MM.1S (cell line): ENCODE measurements at places on chromosomes 3 and 15.

DNA sequence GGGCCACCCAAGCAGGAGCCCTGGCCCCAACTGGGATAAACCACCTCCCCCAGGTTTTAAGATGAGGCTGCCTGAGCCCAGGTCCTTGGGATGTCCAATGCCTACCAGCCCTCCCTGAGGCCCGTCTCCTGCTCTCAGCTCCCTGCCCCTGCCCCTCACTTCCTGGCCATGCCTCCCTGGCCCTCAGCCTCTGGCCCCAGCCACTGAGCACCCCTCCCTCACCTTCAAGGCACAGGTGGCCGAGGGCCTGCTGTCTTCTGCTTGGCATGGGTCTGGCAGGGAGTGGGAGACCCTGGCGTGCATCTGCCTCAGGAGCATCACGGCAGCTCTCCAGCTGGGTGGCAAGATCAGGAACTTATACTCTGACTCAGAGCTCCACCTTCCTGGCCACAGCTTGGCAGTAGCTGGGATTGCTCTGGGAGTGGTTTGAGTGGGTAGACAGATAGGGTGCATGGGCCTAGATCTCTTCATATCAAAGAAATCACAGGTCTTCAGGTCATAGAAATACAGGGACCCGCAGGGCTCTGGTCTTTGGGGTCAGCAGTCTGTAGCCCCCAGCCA is at the start of gene PLA2G4E:
PLA2G4E (minus strand) TSS at position 330 of the 561 bp plus-strand sequence; CDS start at position 318, 12 bp downstream.
- no peaks in the 10 kb centered on the region for H3K36me3 ChIP-seq
- H3K4me3 ChIP-seq, result no peak within 1 kb of the TSS
- no peaks in the 10 kb centered on the region for H3K4me1 ChIP-seq
- H3K27me3 ChIP-seq, result no peaks in the 10 kb centered on the region
- DNase-seq, result no peak

DNA sequence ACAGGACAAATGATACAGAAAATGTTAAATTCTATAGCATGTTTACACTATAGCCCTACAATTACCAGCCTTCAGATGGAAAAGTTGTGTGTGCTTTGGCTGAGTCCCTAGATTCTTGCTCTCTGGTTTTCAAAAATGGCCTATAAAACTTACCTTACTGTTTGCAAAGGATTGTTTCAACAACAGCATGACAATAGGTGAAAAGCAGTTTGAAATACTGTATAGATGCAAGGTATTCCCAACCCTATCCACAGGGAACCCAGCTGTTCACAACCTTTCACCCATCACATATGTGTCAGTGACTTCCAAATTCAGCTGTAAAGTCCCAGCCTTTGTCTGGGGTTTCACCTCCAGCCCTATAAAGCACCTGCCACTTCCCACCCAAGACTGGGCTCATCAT is 97.3 kb downstream of the NEK10 start:
- no peak overlapping the region for H3K4me3 ChIP-seq
- DNase-seq, result no peak
- no peaks in the 10 kb centered on the region for H3K27me3 ChIP-seq
- no peaks in the 10 kb centered on the region for H3K4me1 ChIP-seq
- no peaks in the 10 kb centered on the region for H3K36me3 ChIP-seq

DNA sequence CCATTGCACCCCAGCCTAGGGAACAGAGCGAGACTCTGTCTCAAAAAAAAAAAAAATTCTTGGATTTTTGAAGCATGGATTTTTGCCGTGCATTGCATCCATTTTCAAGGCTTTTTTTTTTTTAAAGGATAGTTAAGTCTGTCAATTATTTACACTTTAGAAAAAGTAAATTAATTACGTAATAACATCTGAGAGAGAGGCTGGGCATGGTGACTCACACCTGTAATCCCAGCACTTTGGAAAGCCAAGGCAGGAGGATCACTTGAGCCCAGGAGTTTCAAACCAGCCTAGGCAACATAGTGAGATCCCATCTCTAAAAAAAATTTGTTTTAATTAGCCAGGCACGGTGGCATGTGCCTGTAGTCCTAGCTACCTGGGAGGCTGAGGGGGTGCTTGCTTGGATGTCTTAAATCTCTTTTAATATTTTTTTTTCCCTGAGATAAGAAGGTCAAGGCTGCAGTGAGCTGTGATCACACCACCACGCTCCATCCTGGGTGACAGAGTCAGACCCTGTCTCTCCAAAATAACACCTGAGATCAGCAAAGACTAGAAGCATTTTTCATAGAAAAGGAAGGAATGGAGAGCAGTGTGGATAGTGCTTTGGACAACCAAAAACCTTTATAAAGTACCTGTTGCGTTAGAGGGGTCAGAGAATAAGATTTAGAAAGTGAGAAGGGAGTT is 6.8 kb upstream of the SENP7 start:
- no peak overlapping the region for H3K27ac ChIP-seq
- H3K4me3 ChIP-seq, result no peak overlapping the region
- no peaks in the 10 kb centered on the region for H3K36me3 ChIP-seq
- no peak for DNase-seq
- peaks cover 14% of the 10 kb centered on the region for H3K4me1 ChIP-seq

DNA sequence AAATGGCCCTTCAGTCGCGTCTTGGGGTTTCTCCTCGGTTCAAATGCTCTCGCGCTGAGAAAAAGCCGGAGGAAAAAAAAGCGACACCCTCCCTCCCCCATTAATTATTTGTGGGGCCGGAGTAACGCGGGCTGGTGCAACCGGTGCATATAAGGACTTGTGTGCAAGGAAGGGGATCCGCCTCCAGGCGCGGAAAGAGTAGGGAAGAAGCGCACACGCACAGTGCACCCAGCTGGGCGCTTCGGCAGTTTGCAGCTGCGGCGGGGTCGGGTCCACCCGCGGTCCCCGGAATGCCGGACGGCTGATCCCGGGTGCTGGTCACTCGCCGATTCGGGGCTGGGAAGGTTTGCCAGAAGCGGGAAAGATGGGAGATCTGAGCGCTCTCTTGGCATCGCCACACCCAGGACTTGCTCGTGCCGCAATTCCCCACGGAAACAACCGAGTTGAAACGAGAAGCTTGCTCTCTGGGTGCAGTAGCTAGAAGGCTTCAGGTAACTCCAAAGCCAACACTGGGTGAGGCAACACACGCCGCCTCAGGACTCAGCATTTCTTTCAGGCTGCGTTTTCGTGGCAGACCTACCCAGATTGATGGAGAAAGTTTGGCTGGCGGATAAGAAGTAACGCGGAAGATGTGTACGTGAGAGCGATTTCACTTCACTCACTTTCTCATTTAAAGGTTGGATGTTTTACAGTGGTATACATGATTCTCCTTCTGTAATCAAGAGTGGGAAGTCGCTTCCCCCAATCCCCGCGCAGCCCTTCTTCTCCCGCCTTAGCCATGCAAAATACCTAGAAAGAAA is 720 bp upstream of the TNIK start:
- peaks cover 5% of the 10 kb centered on the region for H3K4me1 ChIP-seq
- H3K27ac ChIP-seq, result no peak overlapping the region

DNA sequence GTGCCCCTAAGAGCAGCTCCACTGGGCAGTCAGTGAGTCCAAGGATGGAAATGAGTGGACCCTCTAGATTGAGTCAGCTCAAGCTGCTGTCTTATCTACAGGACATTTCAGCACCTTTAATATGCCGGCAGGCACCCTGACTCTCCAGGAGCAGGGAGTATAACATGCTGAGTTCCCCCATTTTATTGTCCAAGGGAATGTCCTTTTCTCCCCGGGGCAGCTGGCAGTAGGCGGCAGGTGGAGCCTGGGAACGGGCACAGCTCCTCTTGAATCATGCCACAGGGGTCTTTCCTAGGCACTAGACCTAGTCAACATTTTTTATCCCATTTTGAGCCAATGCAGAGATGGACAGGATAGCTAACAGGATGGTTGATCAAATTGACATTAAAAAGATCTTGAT is 14.8 kb downstream of the WNT7A start:
- H3K27ac ChIP-seq, result no peak overlapping the region
- H3K27me3 ChIP-seq, result peaks cover 59% of the 10 kb centered on the region
- H3K36me3 ChIP-seq, result no peaks in the 10 kb centered on the region
- no peak for DNase-seq

- peaks cover 27% of the 10 kb centered on the region for H3K27me3 ChIP-seq
- no peak overlapping the region for H3K27ac ChIP-seq
- no peaks in the 10 kb centered on the region for H3K4me1 ChIP-seq
- H3K36me3 ChIP-seq, result no peaks in the 10 kb centered on the region
- DNase-seq, result no peak
Observed at GRCh38 chr15:73922186-73923151, 3.8 kb upstream of the LOXL1 start.

DNA sequence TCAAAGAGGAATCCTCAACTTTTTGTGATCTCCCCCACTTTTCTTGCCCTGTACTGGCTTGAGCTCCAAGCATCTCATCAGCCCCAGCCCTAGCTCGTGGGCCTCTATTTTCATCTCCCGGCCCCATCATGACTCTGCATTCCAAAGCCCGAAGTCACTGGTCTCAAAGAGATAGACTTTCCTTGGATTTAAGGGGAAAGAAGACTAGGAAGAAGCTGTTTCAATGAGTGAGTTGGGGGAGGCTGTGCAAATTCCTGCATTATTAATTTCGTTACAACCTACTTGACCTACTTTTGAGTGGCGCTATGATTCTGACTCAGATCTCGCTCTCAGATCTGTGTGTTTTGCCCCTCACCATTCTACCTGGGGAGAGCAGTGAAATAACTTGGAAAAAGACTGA is 266.6 kb upstream of the TBL1XR1 start:
- H3K27me3 ChIP-seq, result no peaks in the 10 kb centered on the region
- peaks cover 4% of the 10 kb centered on the region; the same call in 1 of the 2 replicates for H3K4me1 ChIP-seq
- DNase-seq, result no peak
- H3K27ac ChIP-seq, result no peak overlapping the region

GRCh38 chr15:74432271-74432967 is 1.3 kb downstream of the SEMA7A start:
- peak overlapping the region; percentile 94 for H3K4me3 ChIP-seq
- H3K36me3 ChIP-seq, result no peaks in the 10 kb centered on the region
- no peaks in the 10 kb centered on the region for H3K27me3 ChIP-seq
- H3K27ac ChIP-seq, result no peak overlapping the region
- no peak for DNase-seq

DNA sequence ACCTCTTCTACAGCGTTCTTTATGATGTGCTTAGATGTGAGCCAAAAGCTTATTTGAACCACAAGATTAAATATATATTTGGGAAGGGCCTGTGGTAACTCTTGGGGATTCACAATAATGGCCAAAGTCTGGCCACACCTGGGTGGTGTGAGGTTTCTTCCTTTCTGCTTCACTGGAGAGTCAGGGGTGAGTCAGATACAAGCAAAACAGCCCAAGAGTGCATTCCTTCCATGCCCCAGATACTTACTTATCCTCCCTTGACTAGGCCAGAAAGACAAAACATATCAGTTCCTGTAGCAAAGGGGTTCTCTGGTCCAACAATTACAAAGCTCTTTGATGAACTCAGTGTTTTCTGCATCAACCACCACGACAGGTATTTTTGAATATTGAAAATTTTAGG is 941 bp downstream of the ZBED2 start:
- no peaks in the 10 kb centered on the region for H3K4me1 ChIP-seq
- no peak overlapping the region for H3K27ac ChIP-seq
- H3K4me3 ChIP-seq, result no peak overlapping the region
- no peak for DNase-seq
- H3K27me3 ChIP-seq, result no peaks in the 10 kb centered on the region

DNA sequence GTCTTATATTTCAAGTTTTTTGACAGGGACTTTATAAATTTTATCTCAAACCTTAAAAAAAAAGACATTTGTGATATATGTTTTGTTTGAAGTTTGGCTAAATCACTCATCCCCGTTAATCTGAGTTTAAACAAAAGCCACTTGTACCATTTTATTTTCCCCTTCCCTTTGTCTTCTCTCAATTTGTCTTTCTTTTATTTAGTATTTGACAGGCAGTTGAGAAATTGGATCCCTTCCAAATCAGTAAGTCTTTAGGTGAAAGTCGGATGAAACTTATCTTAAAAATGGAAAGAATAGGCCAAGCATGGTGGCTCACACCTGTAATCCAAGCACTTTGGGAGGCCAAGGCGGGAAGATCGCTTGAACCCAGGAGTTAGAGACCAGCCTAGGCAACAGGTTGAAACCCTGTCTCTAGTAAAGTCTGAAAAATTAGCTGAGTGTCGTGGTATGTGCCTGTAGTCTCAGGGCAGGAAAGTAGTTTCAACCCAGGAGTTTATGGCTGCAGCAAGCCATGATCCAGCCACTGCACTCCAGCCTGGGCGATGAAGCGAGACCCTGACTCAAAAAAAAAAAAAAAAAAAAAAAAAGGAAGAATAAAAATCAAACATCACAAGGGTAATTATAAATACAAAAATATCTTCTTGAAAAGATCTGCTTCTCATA is 394.6 kb upstream of the TPM1 start:
- no peaks in the 10 kb centered on the region for H3K27me3 ChIP-seq
- H3K27ac ChIP-seq, result no peak overlapping the region
- no peak for DNase-seq
- no peak overlapping the region for H3K4me3 ChIP-seq
- H3K4me1 ChIP-seq, result 0 out of 2 replicates have a peak, but pooled peaks cover 3% of the 10 kb centered on the region

- no peaks in the 10 kb centered on the region for H3K36me3 ChIP-seq
- no peak overlapping the region for H3K27ac ChIP-seq
- DNase-seq, result no peak
- no peaks in the 10 kb centered on the region for H3K4me1 ChIP-seq
Observed at GRCh38 chr15:49990835-49991545, 128.0 kb downstream of the ATP8B4 start.

DNA sequence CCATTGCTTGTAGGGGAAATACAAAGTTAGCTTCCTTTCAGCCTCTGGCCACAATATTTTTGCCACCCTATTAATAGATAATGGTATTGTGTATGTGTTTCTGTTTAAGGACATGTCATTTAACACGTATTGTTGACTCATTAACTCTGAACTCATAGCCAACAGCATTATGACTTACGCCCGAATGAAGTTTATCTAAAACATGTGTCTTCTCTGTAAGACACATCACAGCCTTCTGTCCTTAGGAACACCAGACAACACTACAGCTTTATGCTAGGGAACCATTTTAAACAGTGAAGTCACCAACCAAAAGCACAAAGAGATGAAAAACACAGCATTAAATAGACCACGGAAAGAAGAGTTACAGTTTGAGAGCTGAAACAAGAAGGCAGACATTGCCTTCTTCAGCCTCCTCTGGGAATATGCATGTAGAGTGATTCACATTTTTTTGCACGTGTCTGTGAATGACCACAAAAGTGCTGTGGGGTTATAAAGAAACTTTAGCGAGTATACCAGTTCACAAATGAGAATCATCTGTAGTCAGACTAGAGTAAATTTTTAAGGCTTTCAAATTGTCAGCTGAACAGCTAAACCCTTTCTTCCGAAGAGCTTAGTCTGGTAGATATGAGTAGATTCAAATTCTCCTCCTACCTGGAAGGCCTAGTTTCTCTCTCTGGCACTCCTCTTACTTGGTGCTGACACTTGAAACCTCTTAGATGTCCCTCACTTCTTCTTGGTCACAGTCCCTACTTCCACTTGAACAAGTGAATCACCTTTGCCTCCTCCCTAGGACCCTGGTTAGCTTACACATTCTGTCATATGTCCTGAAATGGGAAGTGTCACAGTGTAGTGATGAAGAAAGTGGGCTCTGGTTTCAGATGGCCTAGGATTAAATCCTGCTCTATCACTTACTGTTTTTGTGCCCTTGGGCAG is 32.2 kb downstream of the MCTP2 start:
- no peak for DNase-seq
- H3K27ac ChIP-seq, result no peak overlapping the region
- H3K36me3 ChIP-seq, result no peaks in the 10 kb centered on the region
